ENCODE measurements at places on chromosomes 5 and 9. TPM values are rescaled to one million over a fixed set of nuclear protein-coding genes. Genes with fewer than 3 reads are reported as not detected.

LHX6 gene
- 0.26 TPM for total RNA-seq

C5orf58 gene
- total RNA-seq = not detected

PRLR gene
- 0.16 TPM for total RNA-seq

NMRK1 gene
- 24.6 TPM for total RNA-seq

DNA sequence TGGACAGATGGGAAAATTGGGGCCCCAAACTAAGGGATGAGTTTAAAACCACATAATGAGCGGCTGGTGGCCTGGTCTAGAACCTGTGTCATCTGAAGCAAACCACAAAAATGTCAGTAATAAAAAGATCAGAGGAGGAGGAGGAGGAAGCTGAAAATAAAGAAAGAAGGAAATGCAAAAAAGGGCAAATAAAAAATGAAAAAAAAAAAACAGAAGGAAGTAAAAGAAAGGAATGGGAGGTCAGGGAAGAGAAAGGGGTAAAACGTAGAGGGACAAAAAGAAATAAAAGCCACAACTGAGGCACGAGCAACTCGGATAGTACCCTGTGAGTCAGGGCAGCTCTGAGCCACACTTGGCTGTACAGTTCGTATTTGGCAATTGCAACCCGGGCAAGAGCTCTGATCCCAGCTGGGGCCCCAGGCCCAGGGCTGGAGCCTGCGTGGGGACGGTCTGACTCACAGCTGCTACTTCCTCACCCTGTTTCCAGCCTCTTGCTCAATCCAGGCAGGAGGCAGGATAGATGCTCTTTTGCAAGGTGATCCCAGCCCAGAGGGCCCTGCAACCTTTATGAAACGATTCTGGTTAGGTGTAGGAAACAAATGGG, 137.9 kb upstream of the TRIM32 start:
- peak; percentile 99 for DNase-seq

DNA sequence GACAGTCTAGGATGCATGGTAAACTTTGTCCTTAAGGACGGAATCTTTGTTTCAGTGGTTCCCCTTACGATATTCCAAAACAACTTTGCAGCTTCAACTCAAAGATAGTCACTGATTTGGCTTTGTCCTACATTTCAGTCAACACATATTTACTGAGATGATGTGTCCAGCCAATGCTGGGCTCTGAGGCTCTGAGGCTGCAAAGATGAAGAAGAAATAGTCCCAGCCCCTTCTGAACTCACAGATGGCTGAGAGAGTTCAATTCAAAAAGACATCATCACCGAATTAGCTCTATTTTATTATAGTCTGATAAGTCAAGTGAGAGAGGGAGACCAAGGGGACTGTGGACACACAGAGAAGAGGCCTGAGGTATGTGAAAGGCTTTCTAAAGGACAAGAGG, 544.0 kb downstream of the ACTL7B start:
- no peak for DNase-seq

GRCh38 chr5:119078861-119079260, 8.0 kb downstream of the DMXL1 start:
- DNase-seq = no peak

DNA sequence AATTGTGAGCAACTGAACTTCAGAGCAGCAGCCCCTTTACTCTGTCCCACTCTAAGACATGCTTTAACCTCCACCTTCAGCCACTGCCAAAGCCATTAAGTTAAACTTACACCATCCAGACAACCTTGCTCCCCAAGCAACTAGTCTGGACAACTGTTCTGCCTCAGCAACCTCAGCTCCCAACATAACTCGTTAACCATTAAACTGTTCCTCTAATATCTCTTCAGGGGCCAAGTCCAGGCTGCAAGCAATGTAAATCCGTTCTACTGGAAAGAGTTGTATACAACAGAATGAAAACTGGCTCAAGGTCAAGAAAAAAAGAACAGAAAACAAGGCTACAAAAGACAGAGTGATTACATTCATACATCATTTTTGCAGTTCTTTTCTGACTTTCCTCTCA, 131.7 kb upstream of the TARS1 start:
- DNase-seq = no peak

DNA sequence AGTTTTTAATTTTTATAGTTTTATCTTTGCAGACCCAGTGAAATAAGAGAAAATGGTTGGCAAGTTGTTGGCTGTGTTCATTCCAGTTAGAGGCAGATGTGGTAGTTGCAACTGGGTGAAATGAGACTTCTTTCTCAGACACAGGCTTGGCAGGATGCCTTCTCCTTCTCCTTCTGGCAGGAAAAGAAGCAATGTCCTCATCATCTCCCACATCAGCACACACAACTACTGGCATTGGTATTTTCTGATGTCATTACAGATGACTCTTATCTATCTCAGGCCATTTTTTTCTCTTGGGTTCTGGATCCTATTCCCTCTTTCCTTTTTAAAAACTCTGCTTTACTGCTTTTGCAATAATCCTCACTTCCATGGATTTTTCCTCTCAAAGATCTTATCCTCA, 103.3 kb upstream of the EDIL3 start:
- no peak for DNase-seq

- DNase-seq = peak; percentile 23
Measured at GRCh38 chr9:137757139-137757538, 120.4 kb upstream of the CACNA1B start.

DNA sequence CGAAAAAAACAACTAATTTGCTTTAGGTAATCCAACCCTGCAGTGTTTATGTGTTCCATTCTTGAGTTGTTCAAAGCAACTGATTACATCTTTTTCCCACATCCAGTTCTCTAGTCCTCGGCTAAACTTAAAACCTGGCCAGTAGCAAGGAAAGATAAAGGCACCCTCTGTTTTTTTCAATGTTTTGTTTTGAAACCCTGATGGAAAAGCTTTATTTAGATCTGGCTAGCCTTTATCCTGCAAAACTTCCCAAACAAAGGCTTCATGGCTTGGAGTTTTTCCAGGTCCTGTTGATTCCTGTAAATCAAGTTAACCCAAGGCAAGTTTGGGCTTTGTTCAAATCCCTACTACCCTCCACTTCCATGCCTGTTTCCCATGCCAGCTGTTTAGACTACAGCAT, 105.1 kb downstream of the CEMIP2 start:
- DNase-seq = peak; percentile 37

DNA sequence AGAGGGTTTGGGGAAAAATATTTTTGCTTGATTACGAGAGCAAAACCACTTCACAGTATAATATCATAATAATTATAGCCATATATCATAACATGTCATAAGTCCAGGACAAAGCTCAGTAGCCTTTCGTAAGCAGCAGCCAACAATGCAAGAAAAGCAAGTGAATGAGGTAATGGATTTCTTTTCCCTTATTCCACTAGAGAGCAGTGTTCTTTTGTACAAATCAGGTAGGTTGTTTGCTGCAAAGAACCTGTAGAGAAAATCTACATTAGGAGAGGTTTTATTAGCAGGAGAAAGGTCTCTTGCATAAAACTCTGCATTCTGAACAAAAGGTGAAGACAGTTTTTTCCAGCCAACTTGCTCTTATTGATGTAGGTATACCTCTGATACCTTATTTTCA, 1033.4 kb downstream of the TLE4 start:
- peak; percentile 54 for DNase-seq

All from MCF 10A (cell line).